ENCODE measurements at places on chromosomes 16 and 17.

- no peak for DNase-seq
These were observed 89.4 kb downstream of the ITFG1 start for GRCh38 chr16:47371271-47372014.

DNA sequence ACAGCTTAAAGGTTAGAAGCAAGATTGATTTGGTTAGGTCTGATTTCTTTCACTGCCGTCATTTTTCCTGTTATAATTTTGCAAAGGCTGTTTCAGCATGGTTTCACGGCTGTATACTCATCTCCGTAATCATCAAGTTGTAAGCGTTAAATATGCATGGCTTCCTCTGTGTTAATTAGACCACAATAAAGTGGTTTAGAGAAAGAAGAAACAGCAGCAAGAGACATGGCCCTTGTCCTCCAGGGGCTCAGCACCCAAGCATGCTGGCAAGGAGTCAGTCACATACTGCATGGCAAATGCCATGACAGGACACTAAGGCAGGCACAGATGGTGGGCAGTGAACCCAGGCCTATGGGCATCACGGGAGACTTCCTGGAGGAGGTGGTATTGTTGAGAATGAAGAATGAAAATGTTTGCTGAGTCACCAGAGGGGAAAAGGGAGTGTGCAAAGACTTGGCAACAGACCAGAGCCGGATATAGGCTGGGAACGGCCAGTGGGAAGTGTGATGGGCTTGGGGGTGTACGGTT is 61.4 kb upstream of the PLCG2 start:
- DNase-seq, result no peak

DNA sequence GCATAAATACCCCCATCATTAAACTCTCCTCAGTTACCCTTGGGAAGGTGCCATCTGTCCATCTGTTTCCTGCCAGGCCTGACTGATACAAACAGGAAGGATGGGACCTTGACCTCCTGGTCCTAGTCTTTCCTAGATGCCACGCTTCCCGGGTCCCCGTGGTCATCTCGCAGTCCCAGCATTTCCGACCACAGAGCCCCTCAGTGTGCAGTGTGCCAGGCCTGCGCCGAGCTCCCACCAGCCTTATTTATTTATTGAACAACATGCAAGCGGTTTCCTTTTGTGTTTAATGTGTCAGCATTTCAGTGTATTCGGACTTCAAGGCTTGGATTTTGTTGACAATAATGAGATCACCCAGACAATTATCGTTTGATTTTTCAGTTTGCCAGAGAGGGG is 45.6 kb upstream of the NKD1 start:
- DNase-seq, result no peak

- DNase-seq, result no peak
These were observed 17.5 kb downstream of the FLOT2 start for GRCh38 chr17:28879886-28880571.

DNA sequence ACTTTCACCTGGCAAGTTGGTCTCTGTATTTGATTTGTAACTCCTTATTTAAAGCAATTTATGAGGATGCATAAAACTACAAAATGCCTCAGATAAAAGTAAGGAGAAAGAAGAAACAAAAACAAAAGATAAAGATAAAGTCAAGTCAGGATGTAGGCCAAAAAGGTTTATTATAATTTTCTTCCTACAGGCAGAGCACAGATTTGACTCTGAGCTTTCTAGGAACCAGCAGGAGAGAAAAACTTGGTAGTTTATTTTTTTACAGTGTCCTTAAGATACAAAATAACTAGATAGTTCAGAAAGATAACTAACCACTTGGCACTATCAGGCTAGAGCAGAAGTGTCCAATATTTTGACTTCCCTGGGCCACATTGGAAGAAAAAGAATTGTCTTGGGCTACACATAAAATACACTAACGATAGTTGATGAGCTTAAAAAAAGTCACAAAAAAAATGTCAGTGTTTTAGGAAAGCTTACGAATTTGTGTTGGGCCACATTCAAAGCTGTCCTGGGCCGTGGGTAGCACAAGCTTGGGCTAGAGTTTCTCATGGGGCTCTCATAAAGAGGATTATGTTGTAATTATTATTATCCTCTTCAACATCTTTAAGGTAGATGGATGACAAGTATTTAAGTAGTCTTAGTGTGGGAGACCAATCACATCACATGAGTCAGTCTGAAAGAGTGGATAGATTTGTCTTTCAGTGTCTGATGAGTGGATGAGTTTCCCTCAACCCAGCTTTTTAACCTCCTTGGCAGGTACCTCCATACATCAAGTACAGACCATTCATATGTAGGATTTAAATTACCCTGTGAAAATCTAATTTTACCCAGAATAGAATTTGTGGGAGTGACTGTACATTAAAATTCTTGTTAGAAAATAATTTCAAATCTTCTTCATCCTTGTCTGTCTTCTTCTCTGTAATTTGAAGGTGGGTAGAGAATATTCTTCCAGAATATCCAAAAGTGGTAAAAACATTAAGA is 17.0 kb downstream of the PAFAH1B1 start:
- no peak for DNase-seq

DNA sequence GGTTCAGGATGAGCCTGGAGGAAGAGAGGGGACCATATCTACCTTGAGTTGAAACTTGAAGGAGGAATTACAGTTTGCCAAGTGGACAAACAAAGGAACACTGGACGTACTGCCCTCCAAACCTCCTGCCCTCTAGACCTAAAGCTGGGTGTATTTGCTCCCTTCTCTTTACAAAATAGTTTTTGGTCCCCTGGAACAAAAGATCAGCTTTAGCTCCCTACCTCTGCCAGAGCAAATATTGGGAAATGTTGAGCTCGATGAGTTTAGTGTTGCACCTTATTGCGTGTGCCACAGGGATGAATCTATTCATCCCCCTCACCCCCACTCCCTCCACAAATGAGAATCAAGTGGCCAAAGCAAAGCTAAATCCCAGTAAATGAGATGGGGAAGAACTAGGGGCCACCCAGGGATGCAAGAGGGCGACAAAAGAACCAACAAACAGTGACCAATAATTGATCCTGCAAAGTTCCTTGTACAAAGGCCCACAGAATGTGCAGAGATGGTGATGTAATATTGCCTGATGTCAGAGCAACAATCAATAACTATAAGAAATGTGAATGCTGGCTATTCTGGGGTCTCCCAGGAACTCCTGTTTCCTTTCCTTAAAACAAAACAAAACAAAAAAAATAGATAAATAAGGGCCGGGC is 17.2 kb upstream of the TAT start:
- DNase-seq, result no peak

DNA sequence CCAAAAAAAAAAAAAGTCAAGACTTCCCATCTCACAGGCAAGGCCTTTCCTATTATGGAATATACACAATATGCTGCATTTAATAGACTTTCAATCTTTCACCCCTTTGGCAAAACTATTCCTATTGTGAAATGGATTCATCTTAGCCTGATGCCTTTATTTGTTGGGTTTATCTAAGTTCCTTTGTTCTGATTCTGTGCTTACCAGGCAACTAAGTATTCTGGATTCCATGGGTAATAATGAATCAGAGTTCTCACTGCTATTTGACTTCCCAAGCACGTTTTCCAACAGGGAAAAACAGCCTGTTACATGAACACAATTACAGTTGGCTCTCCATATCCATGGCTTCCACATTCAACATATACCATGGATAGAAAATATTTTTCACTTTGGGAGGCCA is 135.5 kb downstream of the MYO1D start:
- no peak for DNase-seq

GRCh38 chr16:74169687-74170376 is 126.8 kb upstream of the PSMD7 start:
- DNase-seq, result no peak

GRCh38 chr16:86777381-86777946 is 199.1 kb downstream of the FOXL1 start:
- no peak for DNase-seq

GRCh38 chr16:14564323-14564722 is 65.7 kb downstream of the PARN start:
- DNase-seq, result no peak

DNA sequence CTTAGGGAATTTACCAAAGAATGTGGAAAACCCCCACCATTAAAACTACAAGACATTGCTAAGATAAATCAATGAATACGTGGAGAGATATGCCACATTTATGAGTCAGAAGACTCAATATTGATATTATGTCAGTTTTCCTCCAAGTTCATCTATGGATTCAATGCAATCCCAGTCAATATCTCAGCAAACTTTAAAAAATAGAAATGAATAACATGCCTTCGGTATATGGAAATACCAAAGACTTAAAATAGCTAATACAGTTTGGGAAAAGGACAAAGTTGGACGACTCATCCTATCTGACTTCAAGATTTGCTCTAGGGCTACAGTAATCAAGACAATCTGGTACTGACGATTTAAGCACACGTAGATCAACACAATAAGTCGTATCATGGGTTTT is 31.2 kb downstream of the PIK3R5 start:
- DNase-seq, result no peak

- DNase-seq, result no peak
These were observed 26.3 kb downstream of the SEC14L5 start for GRCh38 chr16:4984174-4984990.

DNA sequence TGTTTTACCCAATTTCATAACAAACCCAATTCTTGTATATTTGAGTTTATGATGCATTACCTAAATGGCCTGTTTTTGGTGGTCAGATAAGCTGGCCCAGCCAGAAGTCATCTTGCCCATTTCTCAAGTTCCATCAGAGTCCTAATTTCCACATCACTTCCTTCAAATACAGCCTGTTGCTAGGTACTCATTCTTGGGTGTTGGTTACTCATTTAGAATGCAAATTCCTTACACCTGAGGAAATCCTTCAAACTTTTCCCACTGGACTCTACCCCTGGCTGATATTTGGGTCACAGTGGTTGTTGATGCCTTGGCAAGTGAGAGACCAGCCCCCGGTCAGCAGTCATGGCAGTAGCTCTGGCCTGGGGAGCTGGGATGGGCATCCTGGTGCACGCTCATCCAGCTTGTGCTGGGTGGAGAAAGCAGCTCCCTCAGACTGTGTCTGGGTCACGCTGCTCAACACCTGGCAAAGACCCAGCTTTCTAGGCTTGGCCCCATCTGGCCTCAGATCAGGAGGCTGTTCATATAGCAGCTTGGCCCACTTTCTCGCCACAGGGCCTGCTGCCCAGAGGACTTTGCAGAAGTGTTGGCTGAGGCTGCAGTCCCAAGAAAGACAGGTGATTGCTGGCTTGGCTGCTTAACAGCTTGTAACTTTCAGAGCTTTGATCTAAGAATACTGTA is 25.8 kb downstream of the WSB1 start:
- no peak for DNase-seq

GRCh38 chr16:21159281-21159951 is 942 bp downstream of the LDAF1 start:
- DNase-seq, result no peak

DNA sequence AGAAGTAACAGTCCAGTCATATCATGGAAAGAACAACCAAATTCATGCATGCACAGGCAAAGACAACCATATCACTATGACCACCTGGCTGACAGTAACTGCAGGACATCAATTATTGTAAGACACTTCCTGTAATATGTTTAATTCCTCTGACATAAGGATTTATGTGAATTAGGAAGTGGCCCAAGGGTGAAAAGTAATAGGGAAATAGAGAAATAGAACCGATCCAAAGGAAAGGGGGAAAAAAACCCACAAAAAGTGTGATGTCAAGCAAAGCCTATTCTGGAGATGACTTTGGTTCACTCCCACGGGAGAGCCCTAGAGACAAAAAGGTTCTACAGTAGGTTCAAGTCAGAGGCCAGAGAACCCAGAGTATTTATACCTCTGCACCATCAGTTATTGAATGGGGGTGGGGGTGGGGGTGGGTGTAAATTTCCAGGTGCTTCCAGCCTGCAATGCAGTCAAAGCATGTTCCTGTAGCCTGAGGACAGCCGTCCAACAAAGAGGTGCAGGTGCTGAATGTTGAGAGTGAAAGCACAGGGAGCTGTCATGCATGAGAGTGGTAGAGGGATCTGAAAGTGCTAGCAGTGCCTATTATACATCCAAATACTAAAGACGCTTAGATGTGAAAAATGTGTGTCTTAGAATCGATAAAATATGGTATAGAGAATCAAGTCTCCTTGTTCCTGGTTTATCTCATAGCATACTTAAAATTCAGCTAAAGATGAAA is 95.6 kb upstream of the HLF start:
- DNase-seq, result no peak

- no peak for DNase-seq
These were observed 36.5 kb downstream of the GSE1 start for GRCh38 chr16:85649411-85650134.

- no peak for DNase-seq
These were observed 13.5 kb upstream of the PLEKHG4 start for GRCh38 chr16:67265834-67266233.

GRCh38 chr16:67163164-67163998 is 1.2 kb upstream of the HSF4 start:
- DNase-seq, result no peak

DNA sequence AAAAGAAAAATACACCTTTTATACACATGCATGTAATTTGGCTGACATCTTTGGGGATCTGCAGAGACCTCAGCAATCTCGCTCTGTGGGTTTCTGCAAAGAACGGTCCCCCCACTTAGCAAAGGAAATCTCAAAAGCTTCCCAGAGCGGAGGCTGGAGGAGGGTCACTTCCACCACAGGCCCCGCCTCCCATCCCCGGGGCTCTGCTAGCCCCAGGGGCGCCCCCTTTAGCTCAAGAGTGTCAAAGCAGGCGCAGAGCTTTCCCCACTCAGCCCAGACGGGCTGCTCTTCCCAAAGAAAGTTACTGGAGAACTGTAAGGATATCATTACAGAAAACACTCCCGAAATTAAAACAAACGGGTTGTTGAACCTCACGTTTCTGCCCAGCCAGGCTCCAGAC is 11.4 kb downstream of the SLC13A5 start:
- DNase-seq, result no peak

DNA sequence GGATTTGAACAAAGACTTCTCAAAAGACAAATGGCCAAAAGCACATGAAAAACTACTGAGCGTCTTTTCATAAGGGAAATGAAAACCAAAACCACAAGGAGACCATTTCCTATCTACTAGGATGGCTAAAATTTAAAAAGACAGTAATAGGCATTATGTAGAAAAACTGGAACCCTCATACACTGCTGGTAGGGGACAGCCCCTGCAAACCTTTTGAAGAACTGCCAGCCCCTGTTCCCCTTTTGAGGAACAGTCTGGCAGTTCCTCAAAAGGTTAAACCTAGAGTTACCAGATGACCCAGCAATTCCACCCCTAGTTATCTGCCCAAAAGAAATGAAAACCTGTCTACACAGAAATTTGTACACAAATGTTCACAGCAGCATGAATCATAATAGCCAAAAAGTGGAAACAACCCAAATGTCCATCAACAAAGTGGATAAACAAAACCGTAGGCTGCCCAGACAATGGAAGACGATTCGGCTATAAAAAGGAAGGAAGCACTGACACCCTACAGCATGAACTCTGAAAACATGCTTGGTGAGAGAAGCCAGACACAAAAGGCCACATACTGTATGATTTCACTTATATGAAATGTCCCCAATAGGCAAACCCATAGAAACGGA is 22.9 kb downstream of the CDIP1 start:
- no peak for DNase-seq

Measured in stimulated activated CD4-positive, alpha-beta T cell treated with anti-CD3 and anti-CD28 coated beads, Interleukin-1b, Interleukin-23, amount 100 ng/mL, for 1 hour (primary cell).